ENCODE measurements at places on chromosomes 11 and 22.
A peak's percentile ranks its signal among the peaks of the same experiment; 100 is the strongest.

- H3K27me3 ChIP-seq: no peaks in the 10 kb centered on the region
- H3K4me1 ChIP-seq: peaks cover 31% of the 10 kb centered on the region
- H3K36me3 ChIP-seq: peaks cover 8% of the 10 kb centered on the region
- DNase-seq: no peak
These were observed 66.4 kb downstream of the SGSM3 start for GRCh38 chr22:40436505-40437431.

- peaks cover 50% of the 10 kb centered on the region for H3K4me1 ChIP-seq
- H3K4me3 ChIP-seq: no peak overlapping the region
- no peaks in the 10 kb centered on the region for H3K36me3 ChIP-seq
- H3K27me3 ChIP-seq: no peaks in the 10 kb centered on the region
- no peak overlapping the region for H3K27ac ChIP-seq
These were observed 20.9 kb downstream of the PANX1 start for GRCh38 chr11:94149431-94150017.

- H3K27me3 ChIP-seq: peaks cover 5% of the 10 kb centered on the region
- DNase-seq: peak; percentile 72
- H3K4me1 ChIP-seq: peaks cover 53% of the 10 kb centered on the region
- H3K27ac ChIP-seq: peak overlapping the region; percentile 45
- no peak overlapping the region for H3K4me3 ChIP-seq
These were observed 5.0 kb downstream of the PHLDB1 start for GRCh38 chr11:118612378-118612777.

DNA sequence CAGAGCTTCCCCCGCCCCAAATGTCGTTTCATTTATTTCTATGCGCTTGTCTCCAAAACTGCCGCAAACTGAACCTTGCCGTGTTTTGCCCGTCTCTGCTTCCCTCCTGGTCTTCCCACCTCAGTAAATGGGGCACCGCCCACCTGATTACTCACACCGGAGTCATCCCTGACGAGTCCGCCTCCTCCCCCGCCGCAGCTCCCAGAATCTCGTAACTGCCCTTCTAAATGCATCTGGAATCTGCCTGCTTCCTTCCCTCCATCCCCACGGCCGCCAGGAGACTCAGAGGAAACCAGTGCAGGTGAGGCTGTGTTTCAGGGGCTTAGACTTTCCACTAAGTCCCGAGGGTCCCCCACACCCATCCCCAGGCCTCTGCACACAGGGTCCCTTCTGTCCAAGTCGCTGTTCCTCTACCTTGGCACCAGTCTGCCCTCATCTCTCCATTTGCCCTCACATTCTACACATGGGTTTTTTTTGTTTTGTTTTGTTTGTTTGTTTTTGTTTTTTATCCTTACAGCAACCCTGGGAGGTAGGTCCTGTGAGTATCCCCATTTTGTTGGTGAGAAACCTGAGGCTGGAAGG is 62.6 kb upstream of the PHF21B start:
- H3K4me1 ChIP-seq: peaks cover 3% of the 10 kb centered on the region
- H3K27ac ChIP-seq: no peak overlapping the region
- peaks cover 71% of the 10 kb centered on the region for H3K27me3 ChIP-seq
- no peak for DNase-seq

- H3K27ac ChIP-seq: no peak overlapping the region
- peaks cover 34% of the 10 kb centered on the region for H3K36me3 ChIP-seq
- H3K27me3 ChIP-seq: no peaks in the 10 kb centered on the region
These were observed 6.0 kb downstream of the TRAPPC4 start for GRCh38 chr11:119024430-119025098.

DNA sequence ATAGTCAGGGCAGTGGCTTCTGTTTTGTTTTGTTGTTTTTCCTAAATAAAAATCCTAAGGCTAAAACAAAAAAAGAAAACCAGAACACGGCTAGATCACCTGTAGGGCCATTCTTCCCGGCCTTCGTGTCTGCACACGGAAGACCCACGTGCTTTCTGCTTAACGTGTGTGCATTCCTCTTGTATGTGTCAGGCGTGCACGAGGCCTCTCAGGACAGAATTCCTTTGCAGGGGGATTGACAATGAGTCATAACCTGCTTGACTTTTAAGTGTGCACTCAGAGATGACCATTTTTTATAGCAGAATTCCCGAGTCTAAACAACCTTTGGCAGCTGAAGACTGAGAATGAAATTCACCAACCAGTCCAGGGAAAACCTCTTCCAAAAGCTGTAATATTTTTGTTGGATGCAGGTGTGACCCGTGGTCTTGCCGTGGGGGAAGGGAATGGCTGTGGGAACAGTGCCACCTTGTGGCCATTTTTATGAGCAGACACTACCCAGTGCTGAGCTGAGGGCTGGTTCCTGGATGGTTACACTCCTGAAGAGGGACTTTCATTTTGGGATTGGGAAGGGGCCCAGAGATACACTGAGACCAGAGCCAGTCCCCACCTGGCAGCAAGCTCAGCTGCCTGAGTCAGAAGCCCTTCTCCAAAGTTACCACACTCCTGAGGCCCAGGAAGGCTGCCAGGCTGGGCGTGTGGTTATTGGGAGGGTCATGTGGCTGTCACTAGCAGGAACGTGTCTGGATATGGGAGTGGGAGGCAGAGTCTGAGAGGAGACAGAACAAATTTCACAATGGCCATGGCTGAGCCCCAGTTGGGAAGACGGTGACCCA is 35.7 kb upstream of the DKK3 start:
- no peaks in the 10 kb centered on the region for H3K27me3 ChIP-seq
- peak overlapping the region; percentile 80 for H3K27ac ChIP-seq
- no peaks in the 10 kb centered on the region for H3K36me3 ChIP-seq
- H3K4me3 ChIP-seq: no peak overlapping the region

- H3K27ac ChIP-seq: peak overlapping the region; percentile 83
- H3K27me3 ChIP-seq: no peaks in the 10 kb centered on the region
- H3K4me3 ChIP-seq: peak overlapping the region; percentile 51
- H3K36me3 ChIP-seq: no peaks in the 10 kb centered on the region
- peaks cover 32% of the 10 kb centered on the region for H3K4me1 ChIP-seq
These were observed 38.1 kb upstream of the LINC01488 start for GRCh38 chr11:69443138-69443967.
